Right ventricle myocardium superior (tissue), 1 donor: ENCODE measurements at places on chromosomes 4 and X. TPM values are rescaled to one million over a fixed set of nuclear protein-coding genes. Genes with fewer than 3 reads are reported as not detected.
A peak's percentile ranks its signal among the peaks of the same experiment; 100 is the strongest.

- DNase-seq: peak; percentile 78
These were observed 114.5 kb downstream of the ADRA2C start for GRCh38 chr4:3880615-3881120.

TMPRSS11B gene
- not detected for total RNA-seq

GRCh38 chr4:103292959-103293358, 94.8 kb upstream of the CENPE start:
- DNase-seq: no peak

RNF212 gene
- 0.30 TPM for total RNA-seq

DNA sequence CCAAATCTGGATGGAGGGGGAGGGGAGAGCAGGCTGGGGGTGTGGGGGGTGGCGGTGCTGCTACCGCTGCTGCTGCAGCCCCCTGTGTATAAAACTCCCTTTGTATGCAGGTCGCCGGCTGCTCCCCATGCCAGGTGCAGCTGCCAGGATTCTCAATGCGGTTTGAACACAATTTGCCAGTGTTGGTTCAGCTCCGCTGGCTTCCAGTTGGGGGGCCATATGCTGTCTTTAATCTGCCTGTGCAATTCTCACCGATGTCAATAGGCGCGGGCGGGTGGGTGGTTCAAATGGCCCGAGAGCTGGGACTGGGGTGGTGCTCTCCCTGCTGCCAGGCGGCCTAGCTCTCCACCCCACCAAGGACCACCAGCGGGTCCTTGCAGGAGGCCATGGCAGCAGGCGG, 257.6 kb downstream of the BCOR start:
- DNase-seq: no peak

DNA sequence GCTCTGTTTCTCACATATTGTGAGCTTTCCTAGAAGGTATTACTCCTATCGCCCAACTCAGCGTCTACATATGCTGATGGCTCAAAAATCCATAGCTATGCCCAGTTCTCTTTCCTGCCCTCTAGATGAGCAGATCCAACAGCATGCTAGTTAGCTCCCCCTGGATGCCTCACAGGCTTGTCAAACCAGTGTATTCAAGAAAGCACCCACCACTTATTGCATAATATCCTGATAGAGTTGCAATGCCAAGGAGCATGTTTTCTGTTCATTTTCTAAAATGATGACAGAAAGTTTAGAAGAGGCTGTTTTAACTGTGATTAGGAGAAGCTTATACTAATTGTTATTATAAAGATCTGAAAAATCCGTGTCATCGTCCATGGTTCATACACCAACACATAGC, 1.9 kb upstream of the PACRGL start:
- no peak for DNase-seq

BGN gene
- 35.3 TPM for total RNA-seq

DNA sequence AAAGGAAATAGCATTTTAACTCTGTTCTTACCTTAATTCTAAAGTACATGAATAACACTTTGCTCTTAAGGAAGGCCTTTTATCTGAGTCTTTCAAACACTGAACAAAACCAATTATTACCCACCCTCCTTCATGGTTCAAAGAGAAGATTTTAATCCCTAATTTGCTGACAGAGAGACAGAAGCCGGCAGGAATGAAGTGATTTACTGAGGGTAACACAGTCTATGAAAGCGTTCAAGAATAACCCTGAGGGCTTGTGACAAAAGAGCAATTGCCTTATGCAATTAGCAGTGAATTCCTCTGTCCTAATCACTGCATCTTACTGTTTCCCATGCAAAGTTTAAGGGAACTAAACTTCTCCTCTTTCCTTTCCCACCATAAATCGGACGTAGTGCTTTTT, 144.1 kb downstream of the PACRGL start:
- DNase-seq: no peak

GRCh38 chr4:153553155-153553818, 87.1 kb downstream of the TMEM131L start:
- DNase-seq: no peak

DIAPH2 gene
- 11.0 TPM for total RNA-seq

RPS6KA3 gene
- 33.5 TPM for total RNA-seq

DNA sequence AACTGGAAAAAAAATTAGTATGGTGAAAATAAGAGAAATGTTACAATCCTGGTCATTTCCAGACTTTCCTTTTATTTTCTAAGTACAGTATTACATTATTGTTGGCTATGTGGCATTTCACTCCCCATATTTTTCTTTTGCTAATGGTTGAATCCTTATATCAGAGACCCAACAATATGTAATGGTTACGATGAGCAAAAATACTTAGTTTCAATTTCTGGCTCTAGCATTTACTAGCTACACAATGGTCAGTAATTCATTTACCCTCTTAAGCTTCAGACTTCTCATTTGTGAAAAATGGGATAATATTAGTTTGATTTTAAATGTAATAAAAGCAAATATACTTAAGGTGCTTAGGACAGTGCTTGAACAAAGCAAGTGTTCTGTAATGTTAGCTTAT, 942.9 kb upstream of the PABPC4L start:
- DNase-seq: no peak

KDM6A gene
- 12.8 TPM for total RNA-seq

GRCh38 chr4:182286035-182286434, 42.8 kb downstream of the TENM3 start:
- DNase-seq: no peak

CLDN34 gene
- not detected for total RNA-seq

GRCh38 chr4:150874338-150875226, 140.5 kb downstream of the LRBA start:
- DNase-seq: peak; percentile 68

DNA sequence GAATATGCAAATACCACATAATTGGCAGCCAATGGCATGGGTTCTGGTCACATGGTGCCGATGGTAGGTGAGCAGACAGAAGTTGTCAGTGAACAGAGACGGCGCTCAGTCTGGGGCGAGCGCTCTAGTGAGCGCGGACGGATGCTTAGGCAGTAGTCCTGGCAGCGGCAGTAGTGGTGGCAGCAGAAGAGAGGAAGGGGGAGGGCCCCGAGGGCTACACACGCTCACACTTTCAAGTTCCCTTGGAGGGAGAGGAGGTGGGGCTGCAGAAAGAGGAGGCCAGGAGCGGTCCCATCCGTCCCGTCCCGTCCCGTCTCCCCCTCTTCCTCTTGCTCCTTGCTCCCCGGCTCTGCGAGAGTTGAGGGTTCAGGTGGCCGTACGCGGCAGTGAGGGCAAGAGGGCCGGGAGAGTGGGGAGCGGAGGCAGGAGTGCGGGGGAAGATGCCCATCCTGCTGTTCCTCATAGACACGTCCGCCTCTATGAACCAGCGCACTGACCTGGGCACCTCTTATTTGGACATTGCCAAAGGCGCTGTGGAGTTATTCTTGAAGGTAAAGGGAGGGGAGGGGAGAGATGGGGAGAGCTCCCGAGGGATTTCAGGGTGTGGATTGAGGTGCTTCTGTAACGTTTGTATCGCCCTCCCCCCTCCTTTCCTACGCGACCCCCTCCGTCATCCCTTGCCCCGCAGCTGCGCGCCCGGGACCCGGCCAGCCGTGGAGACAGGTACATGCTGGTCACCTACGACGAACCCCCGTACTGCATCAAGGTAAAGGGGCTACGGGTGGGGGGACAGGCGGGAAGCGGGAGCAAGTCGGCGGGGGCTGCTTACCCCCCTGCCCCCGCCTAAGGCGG, at the start of gene INTS6L:
Gene INTS6L (plus strand): TSS at position 108 of the 852 bp plus-strand sequence. CDS start 333 bp downstream, at position 441.
- peak; percentile 89 for DNase-seq
